Testis (tissue), 5 donors: ENCODE measurements at places on chromosomes 2 and 18.
A peak's percentile ranks its signal among the peaks of the same experiment; 100 is the strongest.

GRCh38 chr2:117794668-117795067 is 19.8 kb upstream of the DDX18 start:
- DNase-seq = no peak

- no peak for DNase-seq
These were observed 24.0 kb upstream of the ITGB6 start for GRCh38 chr2:160224060-160224459.

GRCh38 chr18:76823587-76824011 is 1.2 kb downstream of the ZNF236 start:
- DNase-seq = no peak

- DNase-seq = peak; percentile 75
These were observed 21.7 kb upstream of the EFHD1 start for GRCh38 chr2:232611559-232612218.

DNA sequence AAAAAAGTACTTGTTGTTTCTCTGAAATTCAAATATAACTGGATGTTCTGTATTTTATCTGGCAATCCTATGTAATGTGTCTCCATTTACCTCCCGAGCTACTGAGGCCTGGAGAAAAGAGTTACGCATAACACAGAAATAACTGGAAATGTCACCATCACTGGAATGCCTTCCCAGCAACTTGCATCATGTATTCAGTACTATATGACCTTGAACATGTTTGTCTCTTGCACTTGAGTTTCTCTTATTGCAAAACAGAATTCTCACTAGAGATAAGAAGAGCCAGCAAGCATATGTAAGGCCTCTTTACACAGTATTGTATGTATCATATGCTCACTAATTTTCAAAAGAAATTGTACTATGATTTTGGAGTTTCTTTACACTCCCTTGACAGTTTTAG is 99.6 kb upstream of the CTAGE1 start:
- no peak for DNase-seq

GRCh38 chr2:12428786-12429185 is 287.9 kb upstream of the TRIB2 start:
- DNase-seq = no peak
